CD4-positive, alpha-beta T cell (primary cell): ENCODE measurements at places on chromosomes 2 and 18.

GRCh38 chr2:36369163-36369562, 13.6 kb downstream of the CRIM1 start:
- DNase-seq = no peak

GRCh38 chr2:12089001-12089400, 342.6 kb downstream of the LPIN1 start:
- no peak for DNase-seq

DNA sequence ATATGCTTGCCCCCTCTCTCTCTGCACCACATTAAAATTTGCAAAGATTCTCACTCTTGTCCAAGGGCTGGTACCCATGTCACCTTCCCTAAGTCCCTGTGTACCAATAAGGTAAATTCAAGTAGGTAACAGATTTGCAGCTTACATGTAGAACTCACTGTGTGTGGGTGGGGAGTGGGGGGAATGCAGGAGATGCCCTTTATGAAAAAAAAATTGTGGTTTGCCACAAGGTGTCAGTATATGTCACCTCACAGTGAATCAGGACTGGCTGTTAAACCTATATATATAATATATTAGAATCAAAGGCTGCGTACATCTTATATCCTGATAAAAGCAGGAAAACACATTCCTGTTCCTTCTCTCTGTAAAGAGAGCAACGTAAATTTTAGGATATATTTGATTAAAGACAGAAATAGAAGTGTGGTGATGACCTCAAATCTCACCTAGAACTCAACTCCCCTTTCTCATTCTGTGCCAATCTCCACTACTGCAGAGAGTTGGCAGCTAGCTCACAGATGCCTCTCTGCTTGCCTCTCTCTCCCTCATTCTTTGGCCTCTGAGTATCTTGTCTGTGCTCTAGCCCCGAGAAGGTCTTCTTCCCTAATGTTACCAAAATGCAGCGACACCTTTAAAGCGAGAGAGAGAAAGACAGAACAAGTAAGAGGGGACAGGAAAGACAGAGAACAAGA, 536 bp downstream of the XDH start:
- DNase-seq = peak; percentile 23

DNA sequence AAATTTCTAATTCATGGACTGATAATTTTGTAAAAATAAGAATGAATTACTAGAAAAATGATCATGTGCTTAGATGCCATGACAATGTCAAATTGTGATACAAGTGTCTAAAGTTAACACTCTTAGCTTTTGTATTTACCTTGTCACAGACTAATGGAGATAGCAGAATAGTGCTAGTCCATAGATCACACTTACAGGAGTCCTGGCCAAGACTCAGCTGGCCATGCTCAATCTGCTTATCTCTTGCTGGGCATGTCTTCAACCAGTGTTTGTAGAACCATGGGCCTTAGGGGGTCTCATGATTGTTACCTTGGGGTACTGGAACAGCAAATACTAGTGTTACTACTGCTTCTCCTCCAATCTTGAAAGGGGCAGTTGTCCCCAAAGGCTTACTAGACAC, 44.0 kb downstream of the TET3 start:
- no peak for DNase-seq

DNA sequence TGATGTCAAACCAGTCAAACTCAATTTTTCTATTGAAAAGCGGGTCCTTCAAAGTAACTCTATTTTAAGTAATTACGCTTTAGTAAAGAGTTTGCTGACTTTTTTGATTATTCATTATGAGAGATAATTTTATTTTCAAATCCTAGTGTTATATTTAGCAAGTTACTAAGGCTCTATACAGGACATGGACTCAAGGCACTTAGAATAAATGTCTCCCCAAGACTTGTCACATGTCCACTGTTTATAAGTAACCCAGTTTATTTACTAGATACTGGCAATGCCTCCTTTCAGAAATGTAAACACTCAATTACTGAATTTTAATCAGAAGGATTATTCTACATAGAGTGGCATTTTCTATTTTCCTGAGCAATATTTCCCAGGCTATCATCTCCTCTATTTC, 638.1 kb downstream of the ERBB4 start:
- DNase-seq = no peak

GRCh38 chr2:151297882-151298281, 8.4 kb upstream of the NMI start:
- DNase-seq = peak; percentile 13

GRCh38 chr2:208937521-208937920, 486.3 kb upstream of the MAP2 start:
- DNase-seq = no peak

GRCh38 chr2:195561116-195561921, 95.7 kb upstream of the SLC39A10 start:
- DNase-seq = no peak

DNA sequence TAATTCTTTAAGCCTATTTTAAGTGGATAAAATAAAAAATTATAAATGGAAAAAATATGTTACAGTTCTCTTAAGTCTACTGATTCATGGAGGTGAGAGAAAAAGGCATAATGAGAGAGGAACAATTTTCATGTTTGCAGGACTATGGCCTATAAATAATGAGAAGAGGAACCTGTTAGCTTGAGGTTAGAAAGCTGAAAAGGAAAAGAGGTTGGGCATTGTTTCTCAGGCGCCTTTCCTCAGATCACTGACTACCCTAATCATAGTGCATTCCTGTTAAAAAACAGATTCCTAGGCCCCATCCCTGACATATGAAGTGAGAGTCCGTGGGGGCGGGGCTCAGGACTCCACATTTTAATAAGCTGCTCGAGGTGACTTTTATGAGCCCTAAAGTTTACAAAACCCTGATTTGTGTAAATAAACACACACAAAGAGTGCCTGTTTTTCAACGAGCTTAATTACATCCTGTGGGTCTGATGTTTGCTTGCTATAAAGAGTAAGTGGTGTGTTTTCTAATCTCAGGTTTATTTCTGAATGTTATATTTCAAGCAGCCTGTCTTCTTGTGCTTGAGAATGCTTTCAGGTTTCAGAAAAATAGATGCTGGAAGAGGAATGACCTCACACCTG, 335.5 kb downstream of the CLIP4 start:
- DNase-seq = no peak

GRCh38 chr2:208315081-208315788, 49.2 kb downstream of the PIKFYVE start:
- DNase-seq = no peak

DNA sequence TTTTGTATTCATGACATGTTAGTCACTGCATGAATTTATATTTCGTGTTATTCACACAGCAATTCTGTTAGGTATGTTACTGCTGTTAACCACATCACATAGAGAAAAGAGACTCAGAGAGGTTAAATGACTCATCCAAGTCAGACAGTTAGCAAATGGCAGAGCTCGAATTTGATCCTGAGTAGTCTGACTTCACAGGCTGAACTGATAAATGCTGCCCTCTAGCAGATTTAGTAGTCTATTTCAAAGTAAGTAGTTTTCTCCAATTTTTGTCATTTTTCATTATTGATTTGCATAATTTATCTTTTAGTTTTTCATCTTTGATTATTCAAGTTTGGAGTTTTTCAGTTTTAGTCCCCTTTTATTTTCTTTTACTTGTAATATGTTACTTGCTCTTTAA, 58.3 kb downstream of the WDR7 start:
- no peak for DNase-seq

GRCh38 chr2:30422444-30423040, 24.5 kb upstream of the LCLAT1 start:
- DNase-seq = peak; percentile 63

DNA sequence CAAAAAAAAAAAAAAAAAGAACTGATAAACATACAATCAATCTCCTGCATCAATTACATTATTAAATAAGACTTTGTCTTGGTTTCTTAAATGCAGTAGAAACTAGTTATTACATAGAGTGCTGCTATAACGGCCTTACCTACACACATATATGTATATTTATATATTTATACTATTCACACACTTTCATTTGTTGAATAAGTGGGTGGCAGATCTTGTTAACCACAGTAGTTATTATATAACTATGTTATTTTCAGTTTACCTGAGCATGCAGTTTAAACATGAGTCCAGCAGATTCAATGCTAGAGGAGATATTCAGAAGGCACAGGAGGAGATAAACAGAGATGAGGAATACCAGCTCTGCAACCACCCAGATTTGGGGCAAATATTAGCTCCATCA, 81.5 kb upstream of the CD226 start:
- no peak for DNase-seq

DNA sequence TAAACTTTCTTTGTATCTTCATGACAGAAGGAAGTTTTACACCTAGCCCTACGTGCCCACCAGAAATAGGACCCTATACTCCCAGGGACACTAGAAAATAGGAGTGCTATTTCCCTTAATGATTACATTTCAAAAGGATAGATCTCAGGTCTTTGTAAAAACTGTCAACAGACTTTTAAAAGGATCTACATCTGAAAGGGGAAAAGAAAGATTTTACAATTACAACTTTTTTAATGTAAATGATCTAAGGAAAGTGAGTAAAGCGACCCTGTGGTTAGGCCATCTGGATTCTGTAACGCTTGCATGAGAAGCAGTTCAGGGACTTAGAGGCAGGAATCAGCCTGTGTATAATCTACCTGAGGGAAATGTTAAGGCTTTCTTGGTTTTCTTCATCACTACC, 431.8 kb upstream of the MC4R start:
- DNase-seq = no peak

DNA sequence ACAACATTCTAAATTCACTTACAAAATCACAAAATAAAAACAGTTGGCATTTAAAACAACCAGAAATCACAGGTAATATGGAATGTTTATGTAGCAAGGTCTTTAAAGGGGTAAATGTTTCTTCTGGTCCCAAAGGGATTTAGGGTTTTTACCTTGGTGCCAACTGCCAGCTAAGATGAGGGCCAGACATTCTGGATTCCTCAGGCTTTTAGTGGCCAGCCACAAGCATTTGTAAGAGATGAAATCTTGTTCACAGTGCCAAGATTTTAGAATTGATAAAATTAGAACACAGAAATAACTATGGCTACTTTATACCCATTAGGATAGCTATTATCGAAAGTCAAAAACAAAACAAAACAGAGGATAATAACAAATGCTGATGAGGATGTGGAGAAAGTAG, 60.4 kb upstream of the CDKL4 start:
- DNase-seq = no peak

GRCh38 chr2:169038338-169038757, 7.2 kb upstream of the ABCB11 start:
- peak; percentile 59 for DNase-seq

- no peak for DNase-seq
Measured at GRCh38 chr2:135218426-135218825, 166.3 kb downstream of the RAB3GAP1 start.

GRCh38 chr2:68911709-68912108, 40.5 kb upstream of the BMP10 start:
- no peak for DNase-seq
